Mesendoderm (in vitro differentiated cells): ENCODE measurements at places on chromosomes 1 and 21.

GRCh38 chr1:202663131-202663530, 47.1 kb downstream of the SYT2 start:
- DNase-seq = no peak

GRCh38 chr21:16870103-16870502, 642.7 kb upstream of the CXADR start:
- DNase-seq = no peak

GRCh38 chr1:201713086-201713810, 115.7 kb upstream of the IPO9 start:
- DNase-seq = peak; percentile 97

GRCh38 chr1:18913065-18913835, 10.9 kb upstream of the ALDH4A1 start:
- peak; percentile 90 for DNase-seq

GRCh38 chr1:44151808-44152207, 10.4 kb upstream of the KLF18 start:
- DNase-seq = no peak
